Activated CD8-positive, alpha-beta memory T cell treated with anti-CD3 and anti-CD28 coated beads for 24 hours (primary cell): ENCODE measurements at places on chromosomes 16 and 17.
A peak's percentile ranks its signal among the peaks of the same experiment; 100 is the strongest.

GRCh38 chr16:85607321-85607765 is 5.8 kb upstream of the GSE1 start:
- no peak for DNase-seq

DNA sequence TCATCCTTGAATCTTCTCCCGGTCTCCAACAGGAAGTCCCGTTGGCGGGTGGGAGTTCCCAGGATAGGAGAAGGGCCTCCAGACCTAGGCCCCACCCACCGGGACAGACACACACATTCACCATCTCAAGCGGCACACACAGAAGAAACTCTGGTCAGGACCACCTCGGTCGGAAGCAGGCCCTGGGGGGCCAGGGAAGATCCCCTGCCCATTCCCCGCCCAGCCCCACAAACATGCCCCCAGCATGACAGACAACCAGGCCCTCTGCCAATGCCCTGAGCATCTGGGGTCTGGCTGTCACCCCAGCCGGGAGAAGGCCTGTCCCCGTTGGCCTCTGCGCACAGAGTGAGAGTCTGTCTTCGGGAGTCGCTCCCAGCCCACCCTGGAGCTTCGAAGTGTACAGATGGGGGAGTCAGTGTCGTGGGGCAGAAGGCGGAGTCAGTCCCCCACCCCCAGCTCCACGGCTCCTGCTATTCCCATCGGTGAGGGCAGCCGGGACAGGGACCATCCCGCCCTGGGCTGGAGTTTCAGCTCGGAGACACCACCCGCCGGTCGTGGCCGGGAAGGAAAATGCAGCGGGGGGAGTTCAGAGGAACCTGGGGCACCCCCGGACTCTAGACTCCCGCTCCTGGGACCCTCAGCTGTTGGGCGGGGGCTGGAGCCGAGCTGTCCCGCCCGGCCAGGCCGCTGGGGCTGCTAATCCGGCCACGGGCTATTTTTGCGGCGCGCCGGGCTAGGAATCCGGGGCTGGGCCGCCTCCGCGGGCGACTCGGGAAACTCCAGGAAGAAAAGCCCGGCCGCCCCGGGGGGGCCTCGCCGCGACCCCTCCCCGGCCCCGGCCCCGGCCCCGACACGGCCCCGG is 660 bp downstream of the RHBDF1 start:
- DNase-seq, result no peak

GRCh38 chr16:29708917-29709600 is 30.1 kb downstream of the QPRT start:
- no peak for DNase-seq

- DNase-seq, result no peak
Observed at GRCh38 chr16:29107299-29107698, 122.4 kb downstream of the LAT start.

DNA sequence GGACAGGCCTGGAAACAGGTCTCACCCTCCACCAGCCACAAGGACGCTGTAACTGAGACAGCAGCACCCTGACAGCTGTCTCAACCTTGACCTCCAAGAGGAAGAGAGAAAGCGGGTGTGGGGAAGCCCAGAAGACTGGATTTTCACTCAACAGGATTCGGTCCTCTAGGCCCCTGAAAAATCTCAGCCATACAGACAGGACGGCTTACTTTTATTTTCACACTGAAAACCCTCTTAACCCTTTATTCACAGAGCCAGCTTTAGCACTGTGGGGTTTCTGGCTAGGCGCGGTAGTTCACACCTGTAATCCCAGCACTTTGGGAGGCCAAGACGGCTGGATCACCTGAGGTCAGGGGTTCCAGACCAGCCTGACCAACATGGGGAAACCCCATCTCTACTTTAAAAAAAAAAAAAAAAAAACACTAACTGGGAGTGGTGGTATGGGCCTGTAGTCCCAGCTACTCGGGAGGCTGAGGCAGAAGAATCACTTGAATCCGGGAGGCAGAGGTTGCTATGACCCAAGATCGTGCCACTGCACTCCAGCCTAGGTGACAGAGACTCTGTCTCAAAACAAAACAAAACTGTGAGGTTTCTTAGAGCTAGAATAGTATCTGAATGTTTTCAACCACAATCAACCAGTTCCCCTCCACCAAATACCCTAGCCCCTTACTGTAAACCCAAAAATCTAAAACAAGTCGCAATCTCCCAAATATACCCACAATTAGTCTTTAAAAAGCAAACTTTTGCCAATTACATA is 5.3 kb downstream of the ANKRD11 start:
- no peak for DNase-seq

DNA sequence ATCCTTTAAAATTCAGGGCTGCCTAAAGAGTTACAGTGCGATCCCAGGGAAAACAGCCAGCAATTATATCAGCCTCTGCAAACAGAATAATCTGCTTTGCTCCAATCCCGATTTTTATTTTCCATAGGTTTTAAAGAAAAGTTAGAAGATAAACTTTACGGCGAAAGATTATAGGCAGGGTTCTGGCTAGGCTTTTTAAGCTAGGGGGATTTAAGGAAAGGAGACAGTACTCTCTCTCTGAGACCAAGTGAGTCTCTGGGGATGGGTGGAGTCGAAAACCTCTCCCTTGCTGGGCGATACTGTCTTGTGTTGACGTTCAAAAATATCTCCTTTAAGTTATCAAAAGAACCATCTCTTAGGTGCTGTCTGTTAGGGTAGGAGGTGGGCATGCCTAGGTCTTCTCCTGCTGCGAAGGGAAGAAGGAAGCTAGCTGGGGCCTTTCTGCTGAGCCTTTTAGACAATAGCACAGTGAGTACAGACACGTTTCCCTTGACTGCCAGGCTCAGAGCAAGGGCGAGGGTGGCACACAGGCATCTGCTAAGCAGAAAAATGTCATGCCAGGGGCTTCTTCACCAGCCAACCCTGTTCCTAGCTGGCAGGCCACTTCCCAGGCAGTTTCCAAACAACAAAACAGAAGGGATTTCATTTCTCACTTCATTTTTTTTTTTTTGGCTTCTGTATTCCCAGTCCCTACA is 167.9 kb upstream of the MAF start:
- no peak for DNase-seq

GRCh38 chr17:78995761-78996451 is 13.7 kb downstream of the CANT1 start:
- DNase-seq, result no peak

DNA sequence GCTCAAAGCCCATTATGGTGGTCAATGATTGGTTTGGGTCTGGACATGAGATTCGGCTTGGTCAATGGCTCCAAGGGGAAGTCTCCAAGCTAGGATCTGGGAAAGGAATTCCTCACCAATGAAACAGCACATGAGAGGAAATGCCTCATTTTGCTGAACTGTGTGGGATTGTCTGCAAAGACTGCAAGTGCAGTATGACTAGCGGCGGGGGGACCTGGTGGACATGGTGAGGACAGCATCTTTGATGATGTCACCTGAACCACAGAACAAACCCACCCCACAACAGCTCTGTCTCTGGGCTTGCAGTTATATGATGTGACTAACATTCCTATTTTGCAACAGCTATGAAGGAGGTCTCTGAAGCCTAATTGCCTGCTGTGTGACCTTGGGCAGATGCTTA is 50.6 kb upstream of the NKD1 start:
- DNase-seq, result peak; percentile 42

- no peak for DNase-seq
Observed at GRCh38 chr17:74703311-74703710, 9.4 kb downstream of the CD300LF start.

- DNase-seq, result no peak
Observed at GRCh38 chr16:10976634-10977033, 32.3 kb downstream of the CLEC16A start.

- DNase-seq, result no peak
Observed at GRCh38 chr17:72122010-72122764, 1.4 kb downstream of the SOX9 start.

- no peak for DNase-seq
Observed at GRCh38 chr17:50256826-50257618, 17.2 kb upstream of the TMEM92 start.

- no peak for DNase-seq
Observed at GRCh38 chr17:65664266-65664665, 102.8 kb upstream of the AXIN2 start.

DNA sequence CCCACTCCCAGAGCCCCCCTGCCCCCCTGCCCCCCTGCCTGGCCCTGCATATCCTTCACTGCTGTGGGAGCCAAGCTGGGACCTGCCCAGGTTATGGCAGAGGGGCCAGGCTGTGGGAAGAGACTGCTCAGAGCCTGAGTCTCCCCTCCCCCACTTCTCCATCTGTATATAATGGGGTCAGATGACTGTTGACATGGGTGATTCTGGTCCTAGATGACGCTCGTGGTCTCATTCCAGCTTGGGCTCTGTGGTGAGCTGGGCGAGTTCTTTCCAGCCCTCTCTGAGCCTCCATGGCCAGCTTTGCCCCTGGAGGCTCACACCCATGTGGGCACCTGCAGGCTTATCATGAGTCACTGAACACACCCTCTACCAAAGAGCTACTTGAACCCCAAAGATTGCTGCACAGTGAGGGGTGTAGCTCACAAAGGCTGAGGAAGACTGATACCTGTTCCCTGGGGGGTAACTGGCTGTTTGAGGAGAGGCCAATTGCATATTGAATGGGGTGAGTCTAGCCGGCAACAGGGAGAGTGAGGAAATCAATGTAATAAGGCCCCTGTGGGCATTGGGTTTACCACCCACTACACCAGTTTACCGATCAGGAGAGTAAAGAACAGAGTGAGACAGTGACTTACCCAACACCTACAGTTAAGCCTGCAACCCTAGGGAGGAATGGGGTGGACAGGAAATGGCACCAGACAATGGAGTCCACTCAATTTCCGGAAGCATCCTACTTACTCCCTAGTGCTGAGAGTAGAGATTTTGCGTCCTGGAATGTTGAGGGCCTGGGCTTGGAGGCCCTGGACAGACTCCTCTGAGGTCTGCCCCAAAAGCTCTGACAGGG is 4.2 kb upstream of the SREBF1 start:
- no peak for DNase-seq

- no peak for DNase-seq
Observed at GRCh38 chr17:74605361-74605760, 13.3 kb upstream of the CD300LD start.

GRCh38 chr17:58447039-58447975 is 30.0 kb upstream of the RNF43 start:
- DNase-seq, result peak; percentile 77

GRCh38 chr17:82202981-82203380 is 9.7 kb downstream of the CCDC57 start:
- no peak for DNase-seq

- no peak for DNase-seq
Observed at GRCh38 chr17:83187782-83188311, 108.4 kb downstream of the METRNL start.

DNA sequence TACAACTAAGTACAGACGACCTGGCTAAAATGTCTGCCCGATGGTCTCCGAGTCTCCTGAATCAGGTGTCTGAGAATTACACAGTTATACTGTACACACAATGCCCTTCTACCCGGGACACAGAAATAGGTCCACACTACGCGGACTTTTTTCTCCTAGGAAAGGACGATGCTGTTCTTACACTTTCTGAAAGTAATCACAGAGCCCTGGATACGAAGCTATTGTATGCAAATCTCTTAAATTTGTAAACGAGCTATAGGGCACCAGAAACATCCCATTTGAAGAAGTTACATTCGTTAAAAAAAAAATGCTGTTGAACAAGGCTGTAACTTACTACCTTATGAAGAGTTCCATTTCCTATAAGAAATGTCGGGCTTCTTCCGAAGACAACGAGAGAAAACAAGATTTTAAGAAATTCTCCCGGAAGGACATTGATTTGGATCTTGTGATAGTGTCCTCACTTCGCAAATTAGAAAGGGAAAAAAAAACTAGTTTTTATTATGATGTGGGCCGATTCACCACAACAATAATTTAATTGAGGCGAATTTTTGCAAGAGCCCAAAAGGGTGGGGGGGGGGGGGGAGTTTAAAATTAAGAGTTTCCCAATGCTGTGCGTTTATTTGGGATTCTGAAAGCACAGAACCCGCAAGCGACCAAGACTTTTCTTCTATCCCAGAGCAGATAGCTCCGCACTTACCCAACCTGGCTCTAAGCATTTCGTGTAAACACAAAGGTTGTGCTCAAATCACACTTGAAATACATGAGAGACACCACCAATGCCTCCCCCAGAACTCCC is 1.5 kb upstream of the SOX9 start:
- no peak for DNase-seq

- DNase-seq, result peak; percentile 84
Observed at GRCh38 chr17:76000016-76000754, 470 bp upstream of the CDK3 start.

GRCh38 chr16:29804020-29804419 is 2.3 kb upstream of the MAZ start:
- DNase-seq, result no peak

DNA sequence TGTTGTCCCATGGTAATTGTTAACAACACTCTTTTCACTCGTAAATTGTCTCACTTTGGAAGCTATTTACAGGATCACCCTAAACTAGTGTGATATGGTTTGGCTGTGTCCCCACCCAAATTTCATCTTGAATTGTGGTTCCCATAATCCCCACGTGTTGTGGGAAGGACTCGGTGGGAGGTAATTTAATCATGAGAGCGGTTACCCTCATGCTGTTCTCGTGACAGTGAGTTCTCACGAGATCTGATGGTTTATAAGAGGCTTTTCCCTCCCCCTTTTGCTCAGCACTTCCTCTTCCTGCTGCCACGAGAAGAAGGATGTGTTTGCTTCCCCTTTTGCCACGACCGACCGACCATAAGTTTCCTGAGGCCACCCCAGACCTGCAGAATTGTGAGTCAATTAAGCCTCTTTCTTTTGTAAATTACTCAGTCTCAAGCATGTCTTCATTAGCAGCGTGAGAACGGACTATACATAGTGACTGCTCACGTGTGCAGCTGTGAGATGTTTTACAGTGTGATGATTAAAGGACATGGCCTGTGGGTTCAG is 34.4 kb downstream of the DNAH3 start:
- DNase-seq, result peak; percentile 55

- DNase-seq, result no peak
Observed at GRCh38 chr17:12898110-12898509, 108.8 kb downstream of the ARHGAP44 start.

- DNase-seq, result no peak
Observed at GRCh38 chr17:64186171-64187092, 56.5 kb upstream of the ERN1 start.

- no peak for DNase-seq
Observed at GRCh38 chr17:42779936-42780850, at the start of gene WNK4. WNK4 (plus strand) TSS chr17:42780610; CDS start chr17:42780699, 89 bp downstream.

GRCh38 chr16:55494994-55495421 is 13.9 kb upstream of the LPCAT2 start:
- no peak for DNase-seq

DNA sequence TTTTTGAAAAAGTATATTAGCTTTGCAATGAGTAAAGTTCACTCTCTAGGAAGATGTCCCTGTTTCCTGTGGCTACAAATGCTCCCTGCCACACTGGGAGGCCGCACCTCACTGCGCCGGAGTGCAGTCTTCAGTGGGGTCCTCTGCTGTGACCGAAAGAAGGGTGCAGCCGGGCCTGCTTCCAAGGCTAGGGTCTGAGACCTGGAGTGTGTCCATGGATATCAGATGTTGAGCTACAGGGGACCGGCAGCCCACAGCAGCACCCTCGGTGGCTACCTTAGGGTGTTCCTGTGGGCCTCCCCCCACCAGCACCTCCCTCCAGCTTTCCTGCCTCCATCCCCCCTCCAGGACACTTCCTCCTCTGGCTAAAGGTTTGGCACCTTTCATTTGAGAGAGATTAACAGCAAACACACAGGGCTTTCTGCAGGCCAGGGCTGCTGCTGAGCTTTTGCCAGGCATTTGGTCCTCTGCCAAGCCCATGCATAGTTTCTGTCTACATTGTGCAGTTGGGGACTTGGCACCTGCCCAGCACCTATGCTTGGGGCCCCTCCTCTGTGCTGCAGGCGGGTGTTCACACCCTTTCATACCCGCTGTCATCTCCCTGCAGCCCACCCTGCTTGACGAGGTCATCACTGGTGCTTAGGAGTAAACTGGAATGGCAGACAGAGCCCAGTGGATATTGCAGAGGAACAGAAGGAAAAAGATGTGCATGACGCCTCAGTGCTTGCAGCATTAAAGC is 33.8 kb upstream of the CRISPLD2 start:
- no peak for DNase-seq
